ENCODE measurements at places on chromosomes 3 and 15.
A peak's percentile ranks its signal among the peaks of the same experiment; 100 is the strongest.

- no peak for DNase-seq
These were observed 4.2 kb upstream of the TRAT1 start for GRCh38 chr3:108818404-108818803.

- no peak for DNase-seq
These were observed 159.2 kb upstream of the PPP2R3A start for GRCh38 chr3:135806317-135806716.

DNA sequence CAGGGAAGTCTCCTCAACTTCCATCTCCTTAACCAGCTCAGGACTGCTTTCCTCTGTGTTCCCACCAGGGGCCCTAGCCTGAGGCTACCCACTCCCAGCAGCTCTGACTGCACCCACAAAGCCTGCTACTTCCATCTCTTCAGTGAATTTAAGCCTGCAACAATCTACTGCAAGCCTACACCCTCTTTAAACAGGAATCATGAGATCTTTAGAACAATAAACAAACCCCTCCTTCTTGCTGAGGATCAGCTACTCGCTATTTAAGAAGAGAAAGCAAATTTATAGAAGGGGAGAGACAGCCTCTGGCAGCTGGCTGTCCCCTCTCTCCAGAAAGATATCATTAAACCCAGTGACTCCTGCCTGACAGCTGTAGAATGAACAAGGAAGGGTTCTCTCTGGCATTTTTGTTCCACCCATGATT lies 51.9 kb downstream of the ARHGAP31 start:
- DNase-seq, result no peak

DNA sequence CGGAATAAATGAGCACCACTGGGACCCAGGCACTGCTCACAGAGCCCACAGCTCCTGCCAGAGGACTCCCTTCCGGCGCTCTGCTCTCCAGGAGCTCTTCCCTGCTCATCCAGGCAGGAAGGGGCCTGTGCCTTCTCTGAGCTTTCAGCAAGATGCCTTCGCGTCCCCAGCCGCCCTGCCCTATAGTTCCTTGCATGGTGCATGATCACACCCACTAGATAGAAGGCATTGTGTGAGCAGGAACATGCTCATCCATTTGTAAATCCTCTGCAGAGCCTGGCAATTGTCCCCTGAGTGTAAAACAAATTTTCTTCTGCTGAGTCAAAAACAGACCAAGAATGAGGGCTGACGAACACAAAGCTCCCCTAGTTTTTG lies 181.6 kb downstream of the MEGF11 start:
- no peak for DNase-seq

DNA sequence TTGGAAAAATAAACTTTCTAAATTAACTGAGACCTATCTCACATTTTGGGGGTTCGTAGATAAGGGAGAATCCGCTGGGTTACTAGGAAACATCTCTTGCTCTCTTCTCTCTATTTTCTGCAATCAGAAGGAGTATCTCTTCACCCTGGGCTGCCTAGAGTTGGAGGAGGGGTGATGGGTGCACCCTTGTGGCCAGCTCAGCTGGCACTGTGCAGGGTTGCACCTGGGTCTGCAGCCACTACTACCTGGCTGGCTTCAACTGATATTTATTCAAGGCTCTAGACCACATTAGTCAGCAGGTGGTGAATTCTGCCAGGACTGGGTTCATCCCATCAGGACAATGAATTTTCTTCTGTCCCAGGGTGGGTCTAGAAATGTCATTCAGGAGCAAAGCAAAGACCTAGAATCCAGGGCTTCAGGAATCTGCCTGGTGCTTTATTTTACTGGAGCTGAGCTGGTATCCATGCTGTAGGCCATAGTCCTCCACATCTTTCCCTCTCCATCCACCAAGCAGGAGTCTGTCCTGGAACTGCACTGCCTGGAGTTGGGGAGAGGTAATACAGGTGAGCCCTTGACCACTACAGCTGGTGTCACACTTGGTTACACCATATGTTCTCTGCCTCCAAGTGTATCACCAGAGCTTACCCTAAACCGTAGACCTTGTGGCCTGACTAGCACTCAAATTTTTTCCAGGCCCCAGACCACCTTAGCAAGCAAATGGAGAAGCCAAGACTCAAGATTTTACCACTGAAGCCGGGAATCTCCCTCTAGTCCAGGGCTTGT lies 14.0 kb downstream of the OR5K4 start:
- no peak for DNase-seq

DNA sequence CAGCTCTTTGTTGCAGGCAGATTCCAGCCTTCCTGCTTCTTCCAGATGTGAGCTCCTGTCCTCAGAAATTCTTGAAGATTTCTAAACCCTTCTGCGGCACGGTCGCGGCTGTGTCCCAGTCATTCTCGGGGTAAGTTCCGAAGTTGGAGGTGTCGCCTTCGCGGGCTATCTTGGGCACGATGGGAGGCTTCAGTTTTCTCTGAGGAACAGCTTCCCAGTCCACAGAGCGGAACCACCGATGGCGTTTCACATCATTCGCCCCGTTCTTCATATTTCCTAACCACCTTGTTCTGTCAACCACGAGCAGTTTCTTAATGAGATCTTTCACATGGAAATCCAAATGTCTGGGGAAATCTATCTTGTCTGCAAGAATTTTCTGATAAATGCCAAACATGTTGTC lies 24.7 kb upstream of the CERS3 start:
- no peak for DNase-seq

DNA sequence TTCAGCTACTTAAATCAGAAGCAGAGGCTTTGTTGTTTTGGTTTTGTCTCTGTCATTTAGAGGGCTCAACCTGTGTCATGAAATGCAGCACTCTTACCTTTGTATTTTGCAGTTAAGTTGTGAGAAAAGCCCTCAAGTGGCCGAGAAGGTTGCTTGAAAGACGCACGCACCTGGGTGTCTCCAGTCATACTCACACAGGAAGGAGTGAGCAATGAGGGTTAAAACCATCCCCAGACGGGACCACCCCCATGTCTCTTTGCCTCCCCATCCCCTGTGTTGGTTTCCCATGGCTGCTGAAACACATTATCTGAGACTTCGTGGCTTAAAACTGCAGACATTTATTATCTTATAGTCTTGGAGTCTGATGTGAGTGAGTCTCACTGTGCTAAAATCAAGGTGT lies 376.1 kb upstream of the CFAP20DC start:
- peak; percentile 46 for DNase-seq

DNA sequence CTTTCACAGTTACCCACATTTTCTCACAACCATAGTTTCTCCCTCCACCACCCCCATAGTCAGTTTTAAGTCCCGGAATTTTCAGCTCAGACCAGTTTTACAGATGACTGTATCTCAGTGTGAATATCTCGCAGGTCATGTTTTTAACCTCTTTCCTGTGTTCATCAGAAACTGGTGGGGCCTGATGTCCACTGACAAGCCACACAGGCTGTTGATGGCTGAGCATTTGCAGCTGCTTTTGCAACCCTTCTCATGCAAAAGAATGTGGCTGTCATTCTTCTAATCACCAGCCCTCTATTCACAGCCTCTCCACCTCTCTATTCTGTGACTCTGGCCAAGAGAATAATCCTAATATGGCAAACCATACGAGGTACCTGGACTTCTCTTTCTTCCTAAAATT lies 8.5 kb downstream of the GYG1 start:
- DNase-seq, result no peak

DNA sequence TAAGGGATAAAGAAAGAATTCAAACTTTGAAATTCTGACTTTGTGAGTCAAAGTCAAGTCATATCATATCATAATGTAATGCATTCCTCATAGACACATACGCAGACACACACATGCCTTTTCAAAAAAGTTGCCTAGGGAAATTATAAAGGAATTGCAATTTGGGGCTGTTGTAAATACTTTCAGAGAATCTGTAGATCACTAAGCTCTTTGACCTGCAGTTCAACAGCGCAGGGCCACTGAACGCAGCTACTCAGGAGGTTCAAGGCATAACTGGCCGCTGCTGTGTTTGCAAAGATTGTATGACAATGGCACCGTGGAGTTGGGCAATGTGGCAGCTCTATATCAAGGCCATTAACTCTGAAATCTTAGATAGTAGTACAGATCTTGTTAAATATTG lies 188.4 kb upstream of the THRB start:
- DNase-seq, result no peak
